ENCODE measurements at places on chromosomes 6 and 20.

- DNase-seq = no peak
Observed at GRCh38 chr6:1123386-1124375, 188.2 kb upstream of the FOXQ1 start.

- DNase-seq = no peak
Observed at GRCh38 chr6:47348316-47348863, 38.7 kb upstream of the TNFRSF21 start.

- no peak for DNase-seq
Observed at GRCh38 chr6:147758303-147758702, 249.8 kb downstream of the SAMD5 start.

- DNase-seq = no peak
Observed at GRCh38 chr6:166530211-166531095, 56.0 kb downstream of the RAMACL start.

GRCh38 chr6:110537208-110538123 lies 61.1 kb upstream of the SLC22A16 start:
- DNase-seq = no peak

DNA sequence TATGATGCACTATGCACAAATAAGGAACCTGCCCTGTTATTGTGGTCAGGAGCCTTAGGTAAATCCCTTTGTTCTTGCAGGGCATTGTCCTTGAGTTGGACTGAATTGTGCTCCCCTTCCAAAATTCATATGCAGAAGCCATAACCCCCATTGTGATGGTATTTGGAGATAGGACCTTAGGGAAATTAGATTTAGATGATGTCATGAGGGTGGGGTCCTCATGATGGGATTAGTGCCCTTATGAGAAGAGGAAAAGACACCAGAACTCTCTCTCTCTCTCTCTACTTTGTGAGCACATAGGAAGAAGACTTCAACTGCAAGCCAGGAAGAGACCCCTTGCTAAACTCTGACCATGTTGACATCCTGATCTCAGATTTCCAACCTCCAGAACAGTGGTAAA lies 268.0 kb downstream of the LRFN2 start:
- no peak for DNase-seq

All from NCI-H1417 treated with DMSO at 0.1 percent for 48 hours (cell line).